Left renal pelvis (tissue), 4 donors: ENCODE measurements at places on chromosomes 4 and X. TPM values are rescaled to one million over a fixed set of nuclear protein-coding genes. Genes with fewer than 3 reads are reported as not detected.
A peak's percentile ranks its signal among the peaks of the same experiment; 100 is the strongest.

DNA sequence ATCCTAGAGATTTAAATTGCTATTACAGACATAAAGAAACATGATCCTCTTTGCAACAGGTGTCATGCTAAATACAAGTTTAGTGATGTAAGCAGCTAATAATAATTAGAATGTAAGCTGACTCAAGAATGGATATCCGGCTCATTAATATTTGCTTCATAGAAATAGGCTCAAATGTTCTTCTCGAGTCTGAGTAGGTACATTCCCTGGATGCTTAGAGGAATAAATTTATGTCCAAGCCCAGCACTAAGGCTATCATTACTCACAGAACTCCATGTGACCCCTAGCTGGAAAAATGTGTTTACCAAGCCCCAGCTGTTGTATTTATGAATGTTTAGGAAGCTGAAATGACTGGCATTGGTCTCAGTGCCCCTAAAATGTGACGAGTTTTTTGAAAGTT is 87.6 kb upstream of the TSPAN7 start:
- no peak for DNase-seq

DNA sequence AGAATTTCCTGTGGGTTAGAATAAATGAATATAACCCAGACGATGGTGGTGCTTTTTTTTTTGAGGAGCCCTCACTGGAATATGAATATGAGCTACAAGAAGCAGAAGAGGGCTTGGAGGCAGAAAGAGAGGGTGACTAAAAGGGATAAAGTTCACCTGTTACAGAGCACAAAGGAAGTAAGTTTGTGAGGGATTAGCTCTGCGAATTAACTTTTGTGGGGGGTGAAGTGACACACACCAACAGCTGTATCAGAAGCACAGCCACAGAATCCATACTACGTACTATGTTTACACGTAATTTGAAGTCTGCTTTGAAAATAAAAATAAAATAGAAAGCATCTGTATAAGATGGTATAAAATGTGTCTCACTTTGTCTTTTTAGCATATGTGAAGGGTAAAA is 963.6 kb upstream of the DIAPH2 start:
- DNase-seq = no peak

DNA sequence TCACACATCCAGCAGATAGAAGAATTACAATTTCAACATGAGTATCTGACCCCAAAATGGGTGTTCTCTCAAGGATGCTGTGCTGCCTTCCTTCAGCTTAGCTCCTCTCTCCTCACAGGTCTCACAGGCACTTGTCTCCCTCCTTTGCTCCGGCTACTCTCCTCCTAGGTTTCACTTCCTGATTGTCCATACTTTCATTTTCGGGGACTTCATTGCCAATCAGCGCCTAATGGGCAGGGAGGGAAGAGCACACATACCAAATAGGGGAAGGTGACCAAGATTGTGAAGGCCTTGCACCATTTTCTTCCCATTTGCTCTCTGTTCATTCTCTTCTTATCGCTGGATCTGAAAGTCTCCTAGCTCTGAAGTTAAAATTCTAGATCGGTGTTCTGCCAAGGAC is 125.4 kb upstream of the EOLA2 start:
- no peak for DNase-seq

- no peak for DNase-seq
Observed at GRCh38 chr4:122534776-122535175, 78.3 kb upstream of the IL2 start.

- DNase-seq = peak; percentile 46
Observed at GRCh38 chr4:16001484-16001858, 38.5 kb upstream of the FGFBP2 start.

- no peak for DNase-seq
Observed at GRCh38 chr4:86993909-86994681, 59.3 kb downstream of the AFF1 start.

DNA sequence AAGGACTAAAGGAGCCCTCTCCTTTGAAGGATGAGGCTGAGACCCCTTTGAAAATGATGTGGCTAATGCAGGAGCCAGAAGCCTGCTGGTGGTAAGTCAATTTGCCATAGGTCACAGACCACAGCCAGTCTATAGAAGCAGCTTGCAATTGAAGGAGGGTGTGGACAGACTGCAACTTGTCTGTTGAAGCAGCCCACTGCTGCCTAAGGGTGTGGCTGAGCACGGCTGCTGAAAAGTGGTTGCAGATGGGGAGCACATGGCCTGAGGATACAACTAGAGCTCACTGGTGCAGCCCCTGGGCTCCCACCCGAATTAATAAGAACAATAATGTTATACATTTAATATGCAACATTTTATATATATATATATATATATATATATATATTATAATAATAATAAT is 11.4 kb upstream of the EXOC1L start:
- DNase-seq = no peak

DNA sequence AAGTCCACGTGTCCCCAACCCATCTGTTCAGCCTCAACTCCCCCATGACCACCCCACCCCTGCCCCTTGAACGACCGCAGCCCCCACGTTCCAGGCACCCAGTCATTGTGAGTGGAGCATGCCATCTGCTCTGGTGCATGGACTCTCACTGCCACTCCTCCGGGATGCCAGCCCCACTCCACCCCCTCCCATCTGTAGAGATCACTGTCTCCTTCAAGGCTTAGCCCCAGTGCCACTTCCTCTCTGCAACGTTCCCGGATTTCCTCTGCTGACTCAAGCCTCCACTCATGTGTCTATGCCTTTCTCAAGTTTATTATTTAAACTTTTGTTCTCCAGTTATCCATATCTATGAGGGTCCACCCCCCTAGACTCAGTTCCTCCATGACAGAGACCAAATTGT is 54.0 kb downstream of the MAML3 start:
- no peak for DNase-seq

- DNase-seq = no peak
Observed at GRCh38 chr4:81471298-81471587, 464 bp downstream of the RASGEF1B start.

DNA sequence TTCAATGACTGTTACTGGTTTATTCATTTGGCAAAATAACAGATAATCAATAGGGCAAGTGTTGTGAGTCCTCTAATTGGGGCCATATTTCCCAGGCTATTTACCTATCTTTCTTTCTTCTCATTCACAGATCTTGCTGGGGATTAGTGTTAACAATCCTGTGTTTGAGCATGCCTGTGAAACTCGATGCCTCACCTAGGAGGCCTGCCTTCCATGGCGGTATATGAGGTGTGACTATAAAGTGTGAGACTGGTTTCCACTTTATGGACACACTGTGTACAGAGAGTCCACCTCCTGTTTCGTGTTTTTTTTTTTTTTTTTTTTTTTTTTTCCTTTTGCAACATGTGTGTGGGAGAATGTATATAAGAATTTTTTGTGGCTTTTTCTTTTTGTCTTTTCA is 199.3 kb downstream of the BMPR1B start:
- peak; percentile 6 for DNase-seq

- DNase-seq = no peak
Observed at GRCh38 chr4:146545102-146545501, 23.4 kb upstream of the SLC10A7 start.

DNA sequence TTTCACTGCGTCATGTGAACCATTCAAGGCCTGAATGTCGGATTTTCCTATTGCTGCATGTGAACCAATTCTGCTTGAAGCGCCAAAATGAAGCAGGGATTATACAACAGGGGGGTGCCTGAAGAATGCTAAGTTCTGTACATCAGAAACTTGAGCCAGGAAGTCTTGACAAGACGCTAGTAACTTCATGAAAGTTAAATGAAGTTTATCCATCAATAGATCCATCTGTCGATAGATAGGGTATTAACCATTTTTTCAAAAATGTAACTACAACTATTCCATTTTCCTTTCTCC is 590 bp upstream of the NAF1 start:
- no peak for DNase-seq

GRCh38 chr4:82758701-82759685 is 39.6 kb downstream of the SCD5 start:
- DNase-seq = no peak

DNA sequence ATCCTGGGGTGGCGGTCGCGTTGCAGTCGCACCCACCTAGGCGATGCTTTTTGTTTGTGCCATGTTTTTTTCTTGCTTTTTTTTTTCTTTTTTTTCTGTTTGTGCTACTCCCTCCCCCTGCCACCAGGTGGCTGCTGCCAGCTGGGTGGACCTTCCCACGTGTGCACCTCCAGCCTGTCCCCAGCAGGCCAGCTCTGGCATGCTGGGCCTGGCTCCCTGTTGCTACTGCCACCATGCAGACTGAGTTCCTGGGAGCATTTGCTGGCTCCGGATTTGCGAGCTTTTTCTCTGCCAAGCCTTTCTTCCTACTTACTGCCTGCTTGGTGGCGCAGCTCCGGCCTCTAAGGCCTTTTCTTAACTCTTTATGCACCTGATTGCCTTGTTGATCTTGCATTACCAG is 161.2 kb upstream of the WDFY3 start:
- DNase-seq = no peak

Gene TMPRSS11D
- polyA plus RNA-seq = not detected

Gene ETDC
- polyA plus RNA-seq = not detected

Gene UBA1
- polyA plus RNA-seq = 246 TPM

Gene ALB
- 921 TPM for polyA plus RNA-seq

Gene F9
- polyA plus RNA-seq = not detected
